ENCODE measurements at places on chromosomes 4 and X. TPM values are rescaled to one million over a fixed set of nuclear protein-coding genes. Genes with fewer than 3 reads are reported as not detected.

GRIA3 gene
- total RNA-seq, result 10.1 TPM

REPS2 gene
- 1.7 TPM for total RNA-seq

TBL1X gene
- 12.5 TPM for total RNA-seq

EMD gene
- 9.6 TPM for total RNA-seq

EDA2R gene
- total RNA-seq, result 9.2 TPM

CTAG1B gene
- total RNA-seq, result not detected

PHOX2B gene
- not detected for total RNA-seq

TGIF2LX gene
- not detected for total RNA-seq

CCDC110 gene
- 4.2 TPM for total RNA-seq
